ENCODE measurements at places on chromosomes 3 and 15.

DNA sequence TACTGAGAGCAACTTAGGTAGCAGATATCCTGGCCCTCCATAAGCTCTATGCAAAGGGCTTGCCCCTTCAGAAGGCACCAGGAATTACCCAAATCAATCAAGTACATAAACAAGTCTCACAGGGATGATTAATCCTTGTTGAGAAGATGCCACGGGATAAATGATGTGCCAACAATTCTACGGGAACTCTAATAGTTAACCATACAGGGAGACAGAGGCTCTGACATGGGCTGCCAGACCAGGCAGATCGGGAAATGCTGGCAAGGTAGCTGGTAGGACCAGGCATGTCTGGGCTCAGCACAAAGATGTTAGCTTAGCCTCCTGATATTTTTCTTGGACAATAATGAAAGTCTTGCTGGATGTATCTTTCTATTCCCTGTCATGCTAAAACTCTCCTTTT is 249.3 kb upstream of the THBS1 start:
- no peak for DNase-seq

- DNase-seq = no peak
These were observed 767 bp downstream of the AP3S2 start for GRCh38 chr15:89893027-89893426.

DNA sequence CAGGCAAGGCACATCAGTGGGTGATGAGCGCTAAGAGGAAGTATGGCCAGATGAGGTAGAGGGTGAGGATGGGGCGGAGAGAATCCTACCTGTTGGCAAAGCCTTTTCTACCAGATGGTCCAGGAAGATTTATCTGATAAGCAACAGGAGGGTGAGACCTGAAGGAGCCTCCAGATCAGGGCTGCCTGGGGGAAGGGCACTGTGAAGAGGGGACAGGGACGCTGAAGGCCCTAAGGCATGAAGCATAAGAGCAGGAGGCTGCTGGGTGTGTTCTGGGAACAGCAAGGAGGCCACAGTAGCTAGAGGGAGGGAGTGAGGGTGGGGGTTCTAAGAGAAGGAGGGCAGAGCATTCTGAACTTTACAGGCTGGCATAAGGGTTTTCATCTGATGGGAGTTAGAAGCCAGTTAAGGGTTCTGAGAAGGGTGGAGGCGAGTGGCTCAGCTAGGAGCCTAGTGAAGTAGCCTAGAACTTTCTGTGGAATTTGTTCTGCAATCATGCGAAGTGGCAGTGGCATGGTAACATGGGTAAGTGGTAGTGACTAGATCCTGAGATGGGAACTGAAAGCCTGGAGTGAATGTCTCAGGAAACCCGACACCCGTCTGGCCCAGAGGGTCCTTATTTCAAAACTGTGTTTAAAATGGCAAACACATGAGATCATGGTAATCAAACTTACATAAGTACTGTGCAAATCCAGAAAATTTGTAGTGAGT is 29.9 kb downstream of the CGNL1 start:
- DNase-seq = no peak

DNA sequence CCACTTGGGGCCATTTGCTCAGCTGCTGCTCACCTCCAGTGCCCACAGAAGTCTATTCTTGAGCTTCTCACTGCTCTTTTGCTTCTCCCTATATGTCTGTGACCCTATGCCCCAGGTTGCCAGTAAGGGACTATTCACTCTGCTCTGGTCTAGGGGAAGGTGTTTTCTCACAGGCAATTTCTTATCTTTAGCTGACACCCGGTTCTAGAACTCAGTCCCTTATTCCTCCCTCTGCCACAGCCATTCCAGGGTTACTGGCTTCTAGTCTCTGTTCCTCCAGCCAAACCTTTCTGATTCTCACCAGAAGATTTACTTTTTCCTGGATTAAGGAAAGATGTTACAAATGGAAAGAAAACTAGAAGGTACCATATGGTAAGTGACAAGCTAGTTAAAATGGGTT is 574.0 kb downstream of the NTRK3 start:
- no peak for DNase-seq

GRCh38 chr3:116339441-116340028 is 105.8 kb downstream of the LSAMP start:
- no peak for DNase-seq

DNA sequence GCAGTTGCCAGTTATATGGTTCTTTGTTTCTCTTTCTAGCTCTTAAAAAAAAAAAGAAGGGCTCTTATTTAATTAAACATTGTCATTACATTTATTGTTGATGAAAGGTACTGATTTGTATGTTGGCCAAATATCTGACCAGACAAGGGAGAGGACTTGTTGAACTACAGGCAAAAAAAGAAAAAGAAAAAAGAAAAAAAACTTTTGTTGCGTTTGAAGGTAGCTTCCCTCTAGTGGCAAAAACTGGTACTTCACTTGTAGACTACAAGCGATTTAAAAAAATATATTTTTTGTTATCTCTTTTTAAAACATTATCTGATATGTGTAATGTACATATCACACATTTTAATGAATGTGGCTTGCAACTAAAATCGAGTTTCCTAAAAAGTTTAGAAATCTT is 280.6 kb downstream of the ROBO2 start:
- DNase-seq = no peak

DNA sequence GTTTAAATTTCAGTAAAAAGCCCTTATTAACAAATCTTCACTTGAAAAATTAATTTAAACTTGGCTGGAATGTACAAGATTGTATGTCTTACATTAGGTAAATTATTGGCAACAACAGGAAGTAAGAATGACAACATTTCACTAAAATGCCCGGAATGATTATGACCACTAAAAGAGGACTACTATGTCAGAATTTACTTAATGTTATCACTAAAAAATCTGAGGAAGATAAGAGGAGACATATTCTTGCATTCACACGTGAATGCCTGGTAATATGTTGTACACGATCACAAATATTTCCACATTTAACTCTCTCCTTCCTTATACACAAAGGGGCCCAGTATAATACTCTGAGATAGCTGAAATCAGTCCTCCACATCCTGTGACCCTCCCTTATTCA is 29.7 kb downstream of the VGLL3 start:
- no peak for DNase-seq

DNA sequence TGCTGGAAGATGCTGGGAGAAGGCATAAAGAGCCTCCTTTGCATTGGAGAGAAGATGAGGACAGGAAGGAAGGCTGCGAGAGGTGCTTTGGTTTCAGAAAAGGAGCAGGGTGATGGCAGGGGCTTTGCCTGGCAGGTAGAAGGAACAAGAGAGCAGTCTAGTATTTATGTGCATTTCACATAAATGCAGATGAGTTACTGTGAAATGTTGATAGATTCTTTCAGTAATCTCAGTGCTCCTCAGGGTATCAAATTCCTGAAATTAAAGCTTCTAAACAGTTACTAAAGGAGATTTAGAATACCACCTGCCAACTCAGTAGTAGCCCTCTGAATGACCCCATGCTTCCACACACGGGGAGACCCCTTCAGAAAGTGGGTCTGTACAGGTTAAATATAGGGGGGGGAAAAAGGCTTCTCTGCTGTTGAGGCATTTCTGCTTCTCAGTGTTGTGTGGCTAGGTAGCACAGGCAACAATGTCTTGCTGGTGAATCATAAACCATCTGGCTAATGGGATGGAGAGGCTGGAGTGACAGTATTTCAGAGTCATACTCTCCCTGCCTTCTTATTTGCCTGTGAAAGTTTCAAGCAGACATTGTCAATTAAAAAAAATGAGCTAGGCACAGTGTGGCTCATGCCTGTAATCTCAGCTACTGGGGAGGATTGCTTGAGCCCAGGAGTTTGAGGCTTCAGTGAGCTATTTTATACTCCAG is 14.3 kb upstream of the FBXL22 start:
- DNase-seq = no peak

- peak; percentile 20 for DNase-seq
These were observed 793 bp upstream of the FANCD2 start for GRCh38 chr3:10025205-10026083.

- DNase-seq = no peak
These were observed 6.7 kb upstream of the SQOR start for GRCh38 chr15:45628136-45628535.

- no peak for DNase-seq
These were observed 13.9 kb upstream of the TOP2B start for GRCh38 chr3:25678581-25678980.

GRCh38 chr15:57375827-57376695 is at the start of gene CGNL1:
Gene CGNL1 (plus strand): TSS chr15:57376505. CDS start chr15:57438000, 61,495 bp downstream.
- DNase-seq = peak; percentile 9

DNA sequence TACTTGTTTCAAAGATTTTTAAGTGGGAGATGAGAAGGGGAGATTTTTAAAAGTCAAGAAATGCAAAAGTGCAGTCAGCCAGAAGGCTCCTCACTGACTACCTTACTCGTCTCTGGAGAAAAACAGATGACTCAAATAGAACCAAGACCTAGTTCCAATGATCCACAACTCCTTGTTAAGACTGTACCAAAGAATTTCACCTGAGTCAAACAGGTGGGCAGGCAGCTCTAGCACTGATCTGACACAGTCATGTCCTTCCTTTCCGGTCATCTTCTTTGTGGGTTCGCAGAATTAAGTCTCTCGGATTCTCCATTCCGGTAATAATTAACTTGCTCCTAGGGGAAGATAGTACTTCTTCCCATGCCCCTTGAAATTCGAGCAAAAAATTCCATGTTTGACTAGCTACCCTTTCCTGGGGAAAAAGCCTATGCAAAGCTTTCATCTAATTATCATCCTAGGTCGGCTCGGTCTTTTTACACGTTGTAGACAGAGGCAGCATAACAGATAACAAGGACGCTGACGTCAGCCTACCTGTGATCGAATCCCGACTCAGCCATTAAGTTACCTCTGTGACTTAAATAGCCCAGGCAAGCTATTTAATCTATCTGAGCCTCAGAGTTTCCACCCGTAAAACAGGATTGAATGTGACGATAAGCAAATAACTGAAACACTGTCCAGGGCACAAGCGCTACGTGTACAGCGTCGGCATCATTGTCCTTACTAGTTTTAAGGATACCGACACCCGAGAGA is 758 bp downstream of the SELENOK start:
- peak; percentile 73 for DNase-seq

GRCh38 chr3:170502297-170502696 is 83.6 kb downstream of the SLC7A14 start:
- DNase-seq = no peak

DNA sequence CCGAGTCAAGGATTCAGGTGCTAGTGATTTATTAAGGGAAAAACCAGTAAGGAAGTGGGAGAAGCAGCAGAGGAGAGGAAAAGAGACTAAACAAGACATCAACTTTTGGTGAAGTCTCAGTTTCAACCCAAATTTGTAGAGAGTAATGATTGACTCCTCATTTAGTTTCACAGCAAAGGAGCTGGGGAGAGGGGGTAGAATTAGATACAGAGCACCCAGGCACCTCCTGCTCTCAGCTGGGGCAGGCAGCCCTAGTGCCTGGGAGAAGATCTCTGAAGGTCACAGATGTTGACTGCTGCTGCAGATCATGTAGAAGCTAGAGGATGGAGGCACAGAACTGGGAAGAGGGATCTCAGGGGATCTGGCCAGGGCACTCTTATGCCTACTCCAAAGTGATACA is 29.1 kb downstream of the RPL39L start:
- DNase-seq = no peak

- DNase-seq = no peak
These were observed 47.1 kb upstream of the ANKRD28 start for GRCh38 chr3:15844889-15845288.

GRCh38 chr3:37606472-37606871 is 255.2 kb upstream of the CTDSPL start:
- DNase-seq = no peak

DNA sequence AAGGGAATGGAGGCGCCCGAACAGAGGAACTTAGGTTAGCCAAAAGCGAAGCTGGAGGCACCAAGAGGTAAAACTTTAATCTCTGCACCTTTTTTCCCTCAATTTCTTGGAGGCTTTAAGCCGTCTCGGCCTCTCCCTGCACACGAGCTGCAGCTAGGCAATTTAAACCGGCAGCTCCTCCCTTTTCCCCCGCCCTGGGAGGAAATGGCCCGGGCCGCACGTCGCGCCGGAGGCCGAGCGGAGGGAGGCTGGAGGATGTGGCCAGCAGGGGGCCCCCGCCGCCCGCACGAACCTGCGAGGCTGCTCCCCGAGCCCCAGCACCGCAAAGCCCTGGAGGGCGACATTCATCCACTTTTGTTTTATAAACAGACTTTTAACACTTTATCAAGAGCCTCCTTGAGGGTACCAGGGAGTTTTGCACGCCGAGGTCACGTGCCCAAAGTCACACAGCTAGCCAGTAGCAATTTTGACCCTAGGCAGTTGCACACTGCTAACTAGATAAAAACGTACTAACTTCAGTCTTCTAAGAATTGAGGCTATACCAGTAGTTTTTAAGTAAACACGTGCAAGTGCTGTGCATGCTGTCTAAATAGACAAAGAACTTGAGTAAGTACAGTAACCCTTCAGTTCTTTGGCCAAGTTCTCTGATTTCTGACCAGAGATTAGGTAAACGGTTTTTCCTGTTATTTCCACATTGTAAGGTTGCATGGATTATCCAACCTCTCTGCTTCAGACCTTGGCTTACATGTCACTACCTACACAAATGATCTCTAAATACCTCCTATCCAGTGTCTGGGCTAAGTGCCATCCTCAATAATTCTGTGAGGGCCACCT is 668 bp upstream of the XXYLT1 start:
- peak; percentile 96 for DNase-seq

GRCh38 chr15:87939848-87940457 is 316.6 kb downstream of the NTRK3 start:
- DNase-seq = no peak

GRCh38 chr3:3134750-3135448 is 8.2 kb downstream of the TRNT1 start:
- DNase-seq = peak; percentile 25

GRCh38 chr3:124078953-124079911 is 87.3 kb upstream of the ROPN1 start:
- DNase-seq = peak; percentile 28

- DNase-seq = peak; percentile 62
These were observed 781 bp downstream of the TRNT1 start for GRCh38 chr3:3127432-3128010.

GRCh38 chr3:170692720-170693119 is 106.8 kb upstream of the SLC7A14 start:
- no peak for DNase-seq

DNA sequence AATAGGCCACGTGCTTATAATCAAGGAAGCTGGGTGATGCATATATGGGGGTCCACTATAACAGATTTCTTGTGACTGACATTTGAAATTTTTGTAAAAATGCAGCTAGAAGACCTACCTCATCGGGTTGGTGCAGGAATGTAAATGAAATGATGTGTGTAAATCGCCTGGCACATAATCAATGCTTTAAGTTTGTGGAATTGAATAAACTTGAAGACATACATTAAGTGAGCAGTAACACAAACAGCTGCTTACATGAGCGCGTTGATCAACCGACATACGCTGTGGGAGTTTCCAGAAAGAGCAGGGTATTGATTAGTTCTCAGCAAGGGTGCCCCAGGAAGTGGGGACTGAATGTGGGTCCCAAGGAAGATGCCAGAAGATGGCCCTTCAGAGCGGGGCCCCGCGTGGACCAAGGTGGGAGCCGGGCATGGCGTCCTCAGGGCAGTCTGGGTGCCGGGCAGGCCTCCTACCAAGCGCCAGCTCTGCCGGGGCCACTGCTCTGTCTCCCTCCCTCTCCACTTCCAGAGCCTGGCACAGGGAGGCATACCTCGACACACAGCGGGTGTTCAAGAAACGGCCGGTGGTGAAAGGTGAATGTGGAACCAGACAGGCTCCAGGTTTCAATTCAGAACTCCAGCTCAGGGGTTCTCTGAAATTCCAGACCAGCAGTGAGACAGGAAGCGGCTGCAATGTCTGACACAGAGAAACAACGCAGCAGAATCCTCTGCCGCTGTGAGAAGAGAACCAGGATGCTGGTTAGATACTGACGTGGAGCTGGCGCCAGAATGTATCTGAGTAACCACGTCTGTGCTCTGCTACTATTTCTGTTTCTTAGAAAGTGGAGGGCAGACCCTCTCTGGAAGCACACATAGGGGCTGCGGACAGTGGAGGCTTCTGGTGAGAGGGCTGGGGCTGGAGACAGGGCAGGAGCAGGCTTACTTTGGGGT is 12.6 kb downstream of the BFSP2 start:
- DNase-seq = no peak
